ENCODE measurements at places on chromosomes 6 and 20.

DNA sequence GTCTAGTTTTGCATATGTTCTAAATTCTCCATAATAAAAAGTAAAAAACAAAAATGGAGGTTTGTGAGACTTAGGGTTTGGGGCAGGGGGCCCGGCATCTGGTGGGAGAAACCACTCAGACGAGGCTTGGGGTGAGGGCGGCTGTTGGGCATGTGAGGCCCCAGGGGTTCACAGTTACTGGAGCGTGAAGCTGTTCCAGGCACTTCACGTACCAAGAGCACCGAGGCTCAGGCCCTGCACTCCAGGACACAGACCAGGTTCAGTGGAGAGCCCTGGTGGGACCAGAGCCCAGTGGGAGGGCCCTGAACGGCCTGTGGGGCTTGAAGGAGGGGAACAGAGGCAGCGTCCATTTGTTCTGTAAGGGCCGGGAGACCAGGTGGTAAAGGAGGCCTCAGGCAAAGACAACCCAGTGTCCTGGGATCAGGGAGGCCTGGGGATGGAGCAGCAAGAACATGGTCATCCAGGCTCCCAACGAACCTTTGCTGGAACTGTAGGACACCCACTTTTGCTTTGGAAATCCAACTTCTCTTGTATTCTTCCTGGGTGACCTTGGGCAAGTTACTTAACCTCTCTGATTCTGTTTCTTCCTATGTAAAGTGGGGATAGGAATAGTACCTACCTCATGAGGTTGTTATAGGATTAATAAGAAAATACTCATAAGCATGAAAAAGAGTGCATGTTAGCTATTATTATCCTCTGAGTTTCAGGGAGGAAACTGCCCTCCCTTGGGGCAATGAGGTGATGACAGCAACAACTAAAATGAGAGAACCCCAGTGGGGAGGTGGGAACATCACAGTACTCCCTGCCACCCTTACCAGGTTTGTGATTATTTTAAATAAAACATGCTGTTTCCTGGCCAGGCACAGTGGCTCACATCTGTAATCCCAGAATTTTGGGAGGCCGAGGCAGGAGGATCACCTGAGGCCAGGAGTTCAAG is 1.1 kb upstream of the FGD2 start:
- peak; percentile 49 for DNase-seq

- DNase-seq = no peak
These were observed 6.8 kb downstream of the GUCA1A start for GRCh38 chr6:42179945-42180313.

GRCh38 chr6:156449128-156449527 is 328.1 kb upstream of the ARID1B start:
- DNase-seq = no peak

GRCh38 chr20:39758876-39759275 is 796.7 kb downstream of the DHX35 start:
- no peak for DNase-seq

DNA sequence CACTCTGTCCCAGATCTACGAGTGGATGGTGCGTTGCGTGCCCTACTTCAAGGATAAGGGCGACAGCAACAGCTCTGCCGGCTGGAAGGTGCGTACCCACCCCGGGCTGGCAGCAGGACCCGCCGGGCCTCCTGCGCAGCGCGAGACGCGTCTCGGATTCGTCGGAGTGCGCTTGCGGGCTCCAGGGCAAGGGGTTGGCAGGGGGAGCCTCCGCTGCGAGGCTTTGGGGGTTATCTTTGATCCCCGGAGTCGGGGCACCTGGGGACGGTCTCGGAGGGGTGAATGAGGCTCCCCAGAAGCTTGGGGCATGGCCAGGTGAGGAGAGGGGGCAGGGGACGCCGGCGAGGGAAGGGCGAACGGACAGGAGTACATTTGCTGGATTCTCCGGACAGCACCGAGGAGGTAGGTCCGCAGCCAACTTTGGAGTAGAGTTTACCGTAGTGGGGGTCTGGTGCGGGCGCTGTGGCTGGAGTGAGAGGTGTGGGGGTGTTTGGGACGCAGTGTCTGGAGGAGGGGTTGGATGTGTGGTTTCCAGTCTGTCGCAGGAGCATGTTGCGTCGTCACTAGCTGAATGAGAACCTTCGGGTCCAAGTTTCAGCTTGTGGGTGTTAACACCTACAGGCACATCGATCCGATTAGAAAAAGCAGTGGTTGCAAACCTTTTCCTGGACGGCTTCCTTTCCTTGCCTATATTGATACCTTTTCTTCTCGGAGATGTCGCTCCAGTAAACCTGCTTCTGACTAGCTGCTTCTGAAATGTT is 1.2 kb downstream of the FOXO3 start:
- no peak for DNase-seq

DNA sequence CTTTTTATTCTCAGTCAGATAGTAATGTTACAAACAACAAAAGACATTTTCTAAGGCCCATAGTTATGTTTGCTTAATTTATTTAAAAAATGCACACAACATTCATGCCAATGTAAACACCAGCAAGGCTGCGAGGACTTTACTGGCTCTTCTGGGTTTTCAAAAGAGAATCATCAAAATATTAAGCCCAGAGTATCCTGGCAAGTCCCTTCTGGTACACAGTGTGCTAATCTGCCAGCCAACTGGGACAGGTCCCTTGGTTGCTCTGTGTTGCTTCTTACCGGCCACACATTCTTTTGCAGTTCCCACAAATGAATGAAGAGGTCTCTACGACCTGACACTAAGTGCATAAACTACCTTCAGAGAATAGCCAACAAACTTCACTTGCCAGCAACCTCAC is 42.6 kb upstream of the SPDEF start:
- no peak for DNase-seq

DNA sequence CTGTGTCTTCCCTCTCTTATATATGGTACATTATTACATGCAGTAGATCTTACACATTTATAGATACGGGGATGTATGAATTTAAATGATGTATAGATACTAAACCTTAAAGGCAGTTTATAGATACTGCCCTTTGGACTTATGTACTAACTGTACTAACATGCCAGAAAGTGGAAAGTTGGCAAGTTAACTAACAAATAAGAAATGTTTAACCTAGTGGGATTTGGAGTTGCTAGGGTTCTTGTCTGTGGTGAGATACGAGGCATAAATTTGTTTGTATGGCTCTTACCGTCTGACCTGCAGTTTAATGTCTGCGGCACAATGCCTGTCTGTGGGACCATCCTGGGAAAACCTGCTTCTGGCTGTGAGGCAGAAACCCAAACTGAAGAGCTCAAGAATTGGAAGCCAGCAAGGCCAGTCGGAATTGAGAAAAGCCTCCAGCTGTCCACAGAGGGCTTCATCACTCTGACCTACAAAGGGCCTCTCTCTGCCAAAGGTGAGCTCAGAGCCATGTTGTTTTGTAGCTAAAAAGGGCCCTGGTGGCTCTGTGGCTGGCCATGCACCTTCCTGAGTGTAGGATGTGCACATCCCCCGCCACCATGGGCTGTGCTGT is 62.9 kb upstream of the SLC22A1 start:
- DNase-seq = no peak

DNA sequence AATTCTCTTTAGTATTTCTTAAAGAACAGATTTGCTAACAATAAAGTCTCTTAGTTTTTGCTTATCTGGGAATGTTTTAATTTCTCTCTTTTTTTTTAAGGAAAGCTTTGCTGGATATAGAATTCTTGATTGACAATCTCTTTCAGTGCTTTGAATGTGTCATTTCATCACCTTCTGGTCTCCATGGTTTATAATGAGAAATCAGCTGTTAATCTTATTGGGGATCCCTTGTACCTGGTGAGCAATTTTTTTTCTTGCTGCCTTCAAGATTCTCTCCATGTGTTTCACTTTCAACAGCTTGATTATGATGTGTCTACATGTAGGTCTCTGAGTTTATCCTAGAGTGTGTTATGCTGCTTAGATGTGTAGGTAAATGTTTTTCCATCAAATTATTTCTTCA is 16.4 kb upstream of the PSMF1 start:
- DNase-seq = no peak

DNA sequence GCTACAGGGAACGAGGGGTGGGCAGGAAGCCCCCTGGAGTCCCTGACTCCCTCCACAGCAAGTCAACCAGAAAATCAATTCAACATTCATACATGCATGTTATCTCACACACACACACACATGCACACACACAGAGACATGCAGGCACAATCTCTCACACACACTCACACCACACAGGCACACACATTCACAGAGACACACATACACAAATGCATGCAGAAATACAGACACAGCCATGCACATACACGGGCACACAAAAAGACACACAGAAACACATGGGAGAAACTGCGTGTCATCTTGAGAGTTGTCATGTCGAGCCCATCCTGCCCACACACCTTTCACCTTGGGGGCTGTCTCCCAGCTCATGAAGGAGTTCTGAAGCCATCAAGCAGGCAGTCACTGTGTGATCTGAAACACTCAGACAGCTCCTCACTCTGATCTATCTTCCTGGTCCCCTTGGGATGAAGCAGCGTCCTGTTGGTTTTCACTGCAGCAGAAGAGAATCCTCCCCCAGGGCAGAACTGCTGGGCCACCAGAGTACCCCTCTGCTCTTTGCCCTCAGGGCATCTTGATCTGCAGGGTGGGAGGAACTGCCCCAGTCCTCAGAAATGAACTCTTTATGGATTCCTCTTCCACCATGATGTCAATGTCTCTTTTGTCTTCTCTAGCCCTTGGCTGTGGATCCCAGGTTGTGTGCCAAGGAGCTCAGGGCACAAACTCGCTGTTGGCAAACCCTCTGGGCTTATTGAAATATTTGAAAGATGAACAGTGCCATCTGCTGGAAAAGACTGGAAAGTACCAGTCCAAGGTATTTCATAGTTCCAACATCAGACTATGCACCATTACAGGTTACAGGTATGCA is 8.8 kb downstream of the RAET1L start:
- DNase-seq = peak; percentile 62

GRCh38 chr6:90967471-90967870 is 380.6 kb upstream of the MAP3K7 start:
- no peak for DNase-seq
